HTR-8/SVneo (cell line): ENCODE measurements at places on chromosomes 2 and 18.

- DNase-seq = no peak
Measured at GRCh38 chr2:68256093-68256450, 3.7 kb upstream of the PPP3R1 start.

GRCh38 chr2:100845141-100845991 is 25.4 kb downstream of the NPAS2 start:
- no peak for DNase-seq

GRCh38 chr18:11256251-11256650 is 106.9 kb upstream of the PIEZO2 start:
- DNase-seq = no peak

DNA sequence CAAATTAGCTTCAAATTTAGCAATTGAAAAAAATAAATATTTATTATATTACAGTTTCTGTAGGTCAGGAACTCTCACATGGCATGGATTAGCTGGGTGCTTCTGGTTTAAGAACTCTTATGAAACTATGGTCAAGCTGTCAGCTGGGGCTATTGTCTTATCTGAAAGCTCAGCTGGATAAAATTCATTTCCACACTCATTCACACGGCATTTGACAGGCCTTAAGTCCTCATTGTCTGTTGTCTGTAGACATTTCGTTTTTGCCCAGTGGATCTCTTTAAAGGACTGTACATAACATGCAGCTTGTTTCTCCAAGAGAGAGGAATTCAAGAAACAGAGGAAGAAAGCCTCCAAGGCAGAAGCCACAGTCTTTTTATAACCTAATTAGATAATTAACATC is 1556.8 kb upstream of the SLC39A10 start:
- DNase-seq = no peak

GRCh38 chr2:183232161-183232865 is 108.1 kb downstream of the NUP35 start:
- no peak for DNase-seq

DNA sequence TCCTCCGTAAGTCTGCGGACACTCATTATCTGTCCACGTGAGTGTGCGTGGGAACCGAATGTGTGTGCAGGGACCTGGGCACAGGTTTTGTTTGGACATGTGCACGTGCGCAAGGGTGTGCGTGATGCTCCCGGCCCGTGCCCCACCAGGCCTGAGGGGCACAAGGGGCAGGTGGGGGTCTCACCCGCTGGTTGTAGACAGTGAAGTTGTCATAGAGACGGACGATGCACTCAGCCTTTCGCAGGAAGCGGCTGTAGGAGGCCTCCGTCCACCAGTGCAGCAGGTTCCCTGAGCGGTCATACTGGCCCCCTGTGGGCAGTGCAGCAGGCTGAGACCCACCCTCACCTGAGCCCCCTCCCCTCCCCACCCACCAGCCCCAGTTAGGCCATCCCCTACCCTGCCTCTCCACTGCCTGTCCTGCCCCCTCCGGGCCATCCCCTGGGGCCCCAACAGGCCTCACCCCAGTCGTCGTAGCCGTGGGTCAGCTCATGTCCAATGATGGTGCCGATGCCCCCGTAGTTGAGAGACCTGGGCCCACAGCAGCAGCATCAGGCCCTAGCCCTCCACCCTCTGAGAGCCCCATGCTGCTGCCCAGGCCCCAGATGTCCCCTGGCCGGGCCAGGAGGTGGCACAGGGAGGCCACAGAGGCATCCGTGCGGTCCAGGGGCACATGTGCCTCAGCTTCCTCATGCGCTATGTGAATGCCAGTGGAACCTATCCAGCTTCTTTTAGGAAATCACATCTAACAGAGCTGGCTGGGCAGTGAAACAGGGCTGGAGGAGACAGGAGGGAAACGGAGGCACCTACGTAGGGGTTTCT is 6.1 kb downstream of the ECEL1 start:
- DNase-seq = no peak

DNA sequence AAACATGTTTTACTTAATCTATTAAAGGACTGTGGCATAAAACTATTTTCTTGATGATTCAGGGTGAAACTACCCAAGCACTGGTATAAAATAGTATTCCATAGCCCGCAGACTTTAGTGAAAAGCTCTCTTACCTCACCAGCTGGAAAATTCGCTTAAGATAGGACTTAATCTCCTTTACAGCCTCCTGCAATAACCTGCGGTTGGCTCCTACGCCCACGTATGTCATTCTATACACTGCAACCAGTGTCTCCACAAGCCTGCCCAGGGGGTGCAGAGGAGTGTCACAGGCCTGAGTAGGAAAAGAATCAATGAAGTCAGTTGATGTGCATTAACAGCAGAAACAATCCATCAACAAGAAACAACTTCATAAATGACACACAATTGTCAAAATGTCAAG is 11.3 kb upstream of the MPP4 start:
- DNase-seq = no peak

- peak; percentile 94 for DNase-seq
Measured at GRCh38 chr2:47534179-47534919, 131.4 kb downstream of the MSH2 start.

DNA sequence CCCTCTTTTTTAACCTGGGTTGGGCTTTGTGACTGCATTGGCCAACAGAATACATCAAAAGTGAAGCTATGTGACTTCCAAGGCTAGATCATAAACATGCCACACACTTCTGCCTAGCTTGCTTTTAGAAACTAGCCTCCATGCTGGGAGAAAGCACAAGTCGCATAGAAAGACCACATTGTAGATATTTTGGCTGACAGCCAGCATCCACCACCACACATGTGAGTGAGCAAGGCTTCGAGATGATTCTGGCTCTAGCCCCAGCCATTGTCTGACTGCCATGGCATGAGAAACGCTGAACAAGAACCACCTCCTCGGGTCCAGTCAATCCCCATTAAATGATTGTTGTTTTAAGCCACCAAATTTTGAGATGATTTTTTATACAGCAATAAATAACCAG is 66.8 kb upstream of the STPG4 start:
- DNase-seq = no peak

GRCh38 chr2:197706839-197707207 is 1.7 kb downstream of the MARS2 start:
- no peak for DNase-seq

GRCh38 chr2:44051593-44052347 is 56.0 kb upstream of the LRPPRC start:
- no peak for DNase-seq

- DNase-seq = no peak
Measured at GRCh38 chr2:190354003-190354690, 10.8 kb downstream of the INPP1 start.

DNA sequence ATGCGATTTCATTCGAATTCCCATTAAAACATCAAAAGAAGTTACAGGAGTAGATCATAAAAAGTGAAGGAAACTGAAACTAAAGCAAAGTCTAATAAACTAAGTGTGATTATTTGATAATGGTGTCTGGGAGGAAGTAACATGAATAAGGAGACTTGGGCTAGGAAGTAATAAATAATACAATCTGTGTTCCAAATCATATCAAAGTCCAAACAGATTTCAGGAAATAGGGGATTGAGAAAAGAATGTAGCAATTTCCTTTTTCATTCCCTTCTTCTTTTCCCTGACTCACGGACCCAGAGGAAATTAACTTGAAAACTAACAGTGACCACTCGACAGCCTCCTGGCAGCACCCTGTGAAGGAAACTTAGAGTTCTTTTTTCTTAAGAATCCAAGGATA is 758.4 kb upstream of the GCFC2 start:
- DNase-seq = no peak

DNA sequence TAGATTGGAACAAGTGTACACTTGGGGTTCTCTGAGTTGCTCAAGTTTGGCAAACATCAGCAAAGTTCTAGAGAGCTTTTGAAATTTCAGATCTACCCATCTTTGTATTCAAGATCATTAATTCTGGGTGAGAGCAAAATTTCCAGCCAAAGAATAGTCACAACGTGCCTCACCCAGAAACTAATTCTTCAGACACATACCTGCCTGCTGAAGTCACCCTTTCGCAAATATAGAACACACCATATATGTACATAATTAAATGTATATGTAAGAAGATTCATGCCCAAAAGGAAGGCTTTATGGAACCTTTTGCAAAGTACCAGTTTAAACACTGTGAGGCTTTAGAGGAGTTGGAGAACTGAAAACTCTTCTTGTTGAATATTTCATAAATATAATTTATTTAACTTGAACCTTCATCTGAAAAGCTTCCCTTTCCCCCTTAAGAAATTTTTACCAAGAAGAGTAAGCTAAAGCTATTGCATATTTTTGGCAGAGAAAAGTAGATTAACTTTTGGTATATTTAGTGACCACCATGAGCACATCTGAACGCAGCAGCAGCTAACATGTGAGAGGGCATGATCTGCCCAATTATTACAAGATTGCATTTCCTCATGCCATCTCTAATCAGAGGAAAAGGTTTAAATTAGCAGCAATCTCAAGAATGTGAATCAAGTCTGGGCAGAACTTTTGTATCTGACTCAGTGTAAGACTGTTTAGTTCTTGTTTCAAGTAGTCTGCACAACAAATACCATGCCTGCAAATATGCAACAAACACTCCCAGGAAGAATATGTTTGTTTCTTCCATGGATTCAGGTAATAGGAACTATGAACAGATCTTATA is 8.2 kb downstream of the RND3 start:
- DNase-seq = no peak

DNA sequence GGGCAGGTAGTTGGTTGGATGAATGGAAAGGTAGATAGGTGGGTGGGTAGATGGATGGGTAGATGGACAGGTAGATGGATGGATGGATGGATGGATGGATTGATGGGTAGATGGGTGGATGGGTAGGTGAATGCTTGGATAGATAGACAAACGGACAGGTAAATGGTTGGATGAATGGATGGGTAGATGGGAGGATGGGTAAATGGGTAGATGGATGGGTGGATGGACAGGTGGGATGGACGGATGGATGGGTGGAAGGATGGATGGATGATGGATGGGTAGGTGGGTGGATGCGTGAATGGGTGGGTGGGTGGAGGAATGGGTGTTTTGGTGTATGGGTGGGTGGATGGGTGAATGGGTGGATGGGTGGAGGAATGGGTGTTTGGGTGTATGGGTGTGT is 50.1 kb upstream of the ASAP2 start:
- DNase-seq = no peak

DNA sequence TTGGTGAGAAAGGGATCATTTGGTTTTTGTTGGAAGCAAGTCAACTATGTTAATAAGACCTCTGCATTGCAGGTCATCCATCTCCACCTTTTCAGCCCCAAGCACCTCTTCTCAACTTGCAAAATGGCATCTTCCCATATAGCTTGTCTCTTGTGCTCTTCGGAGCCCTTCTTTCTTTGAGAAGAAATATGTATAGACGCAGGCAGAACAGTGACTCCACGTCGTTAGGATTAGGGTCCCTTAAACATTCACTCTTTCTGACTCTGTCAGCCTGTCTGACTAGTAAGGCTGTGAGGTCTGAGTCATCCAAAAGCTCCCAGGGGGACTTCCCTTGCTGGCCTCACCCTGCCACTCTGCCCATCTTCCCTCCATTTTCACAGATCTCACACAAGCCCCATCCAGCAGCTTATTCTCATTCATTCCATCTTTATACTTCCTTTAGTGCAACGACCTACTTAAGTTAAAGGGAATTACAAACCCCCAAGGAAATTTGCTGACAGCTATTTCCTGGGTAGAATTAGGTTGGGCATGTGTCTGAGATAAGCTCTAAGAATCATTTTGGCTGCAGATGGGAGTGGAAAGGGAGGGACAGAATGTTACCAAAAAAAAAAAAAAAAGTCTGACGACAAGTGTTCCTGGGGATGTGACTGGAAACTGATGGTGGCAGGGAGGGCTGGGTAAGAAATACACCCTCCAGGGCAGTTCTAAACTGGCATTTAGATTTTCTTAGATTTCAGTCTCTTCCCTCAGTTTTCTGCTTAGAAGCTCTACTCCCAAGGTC is 37.7 kb upstream of the MEX3C start:
- no peak for DNase-seq

DNA sequence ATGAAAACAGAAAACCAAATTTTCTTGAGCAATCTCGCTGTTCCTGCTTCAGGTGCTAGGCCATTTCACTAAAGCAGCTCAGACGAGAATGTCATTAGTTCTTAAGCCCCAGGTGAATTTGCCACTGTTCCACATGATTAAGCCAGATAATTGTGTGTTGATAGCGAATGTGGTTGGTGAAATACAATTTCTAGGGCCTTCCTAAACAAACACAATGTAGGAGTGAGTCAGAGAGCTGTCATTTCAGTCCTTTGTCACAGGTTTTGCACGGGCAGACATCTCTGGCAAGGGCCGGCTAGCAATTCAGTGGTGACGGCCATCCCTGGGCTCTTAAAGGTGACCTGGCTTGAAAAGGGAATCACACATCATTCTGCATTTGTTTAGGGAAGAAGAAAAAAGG is 170.7 kb downstream of the TMEM182 start:
- no peak for DNase-seq

- DNase-seq = no peak
Measured at GRCh38 chr18:10213526-10213925, 240.9 kb upstream of the APCDD1 start.

DNA sequence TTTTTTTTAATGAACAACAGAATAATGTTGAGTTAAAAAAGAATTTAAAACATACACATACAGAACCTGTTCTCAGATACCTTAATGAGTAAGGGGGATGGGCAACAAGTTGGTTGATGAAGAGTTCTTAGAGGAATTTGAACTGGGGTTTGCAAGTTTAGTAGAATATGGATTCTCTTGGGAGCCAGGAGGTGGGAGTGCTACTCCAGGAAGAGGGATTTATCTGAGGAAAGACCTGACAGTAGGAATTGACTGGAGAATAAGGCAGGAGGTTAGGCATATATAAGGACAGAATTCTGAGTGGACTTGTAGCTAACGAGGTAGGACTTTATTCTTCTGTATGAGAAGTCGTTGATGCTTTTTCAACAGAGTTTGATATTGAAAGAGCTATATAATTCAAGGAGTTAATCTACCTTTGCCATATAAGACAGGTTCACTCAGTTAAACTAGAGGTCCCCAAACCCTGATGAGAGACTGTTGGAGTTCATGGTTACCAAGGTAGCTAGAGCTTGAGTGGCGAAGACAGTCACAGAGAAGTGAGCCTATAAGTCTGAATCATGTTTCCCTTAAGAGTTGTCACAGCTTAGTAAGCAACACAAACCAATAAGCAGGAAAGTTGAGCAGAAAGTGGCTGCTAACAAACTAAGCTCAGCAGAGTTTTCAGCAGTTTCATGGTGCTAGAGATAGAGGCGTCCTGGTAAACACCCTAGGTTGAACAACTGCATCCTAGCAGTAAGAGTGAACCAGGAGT is 88.2 kb downstream of the NCOA1 start:
- no peak for DNase-seq

DNA sequence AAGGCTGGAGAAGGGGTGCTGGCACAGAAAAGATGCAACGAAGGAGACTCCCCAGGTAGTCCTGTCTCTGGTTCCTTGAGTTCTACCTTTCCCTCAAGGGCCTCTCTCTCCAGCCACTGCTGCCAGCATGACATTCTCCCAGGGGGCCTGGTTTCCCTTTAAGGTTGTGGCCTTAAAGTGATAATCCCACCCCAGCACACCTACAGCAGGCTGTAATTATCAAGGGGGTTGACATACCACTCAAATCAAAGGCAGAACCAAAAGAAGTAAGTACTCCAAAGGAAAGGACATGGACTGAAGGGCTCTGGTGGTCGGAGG is 127.4 kb upstream of the MSH6 start:
- DNase-seq = no peak
